ENCODE measurements at places on chromosomes 3 and 15.

GRCh38 chr3:138593488-138594149 is 441 bp downstream of the CEP70 start:
- no peak for DNase-seq

GRCh38 chr3:129598484-129598883 is 8.0 kb downstream of the PLXND1 start:
- no peak for DNase-seq

DNA sequence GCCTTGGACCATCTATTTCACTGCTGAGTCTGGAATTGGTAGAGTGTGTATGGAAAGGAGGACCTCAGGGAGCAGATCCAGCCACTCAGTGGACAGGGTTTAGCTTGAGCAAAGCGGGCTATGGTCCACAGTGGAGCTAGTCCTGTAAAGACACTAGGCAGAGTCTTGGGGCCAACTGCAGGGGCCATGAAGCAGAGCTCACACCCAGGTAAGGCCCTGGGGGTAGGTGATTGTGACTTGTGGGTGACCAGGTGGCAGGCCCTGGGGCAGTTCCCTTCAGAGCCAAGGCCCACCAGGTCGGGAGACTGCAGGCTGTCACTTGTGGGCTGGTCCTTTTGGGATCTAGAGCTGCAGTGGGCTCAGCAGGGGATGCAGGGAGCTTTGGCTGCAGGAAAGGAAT is 80.8 kb upstream of the EPHB3 start:
- DNase-seq, result no peak

DNA sequence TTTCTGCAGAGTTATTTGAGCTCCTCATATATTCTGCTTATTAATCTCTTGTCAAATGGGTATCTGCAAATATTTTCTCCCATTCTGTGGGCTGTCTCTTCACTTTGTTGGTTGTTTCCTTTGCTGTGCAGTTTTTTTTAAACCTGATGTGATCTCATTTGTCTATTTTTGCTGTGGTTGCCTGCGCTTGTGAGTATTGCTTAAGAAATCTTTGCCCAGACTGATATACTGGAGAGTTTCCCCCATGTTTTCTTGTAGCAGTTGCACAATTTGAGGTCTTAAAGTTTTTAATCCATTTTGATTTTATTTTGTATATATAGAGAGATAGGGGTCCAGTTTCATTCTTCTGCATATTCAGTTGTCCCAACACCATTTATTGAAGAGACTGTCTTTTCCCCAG is 102.3 kb downstream of the POLQ start:
- no peak for DNase-seq

DNA sequence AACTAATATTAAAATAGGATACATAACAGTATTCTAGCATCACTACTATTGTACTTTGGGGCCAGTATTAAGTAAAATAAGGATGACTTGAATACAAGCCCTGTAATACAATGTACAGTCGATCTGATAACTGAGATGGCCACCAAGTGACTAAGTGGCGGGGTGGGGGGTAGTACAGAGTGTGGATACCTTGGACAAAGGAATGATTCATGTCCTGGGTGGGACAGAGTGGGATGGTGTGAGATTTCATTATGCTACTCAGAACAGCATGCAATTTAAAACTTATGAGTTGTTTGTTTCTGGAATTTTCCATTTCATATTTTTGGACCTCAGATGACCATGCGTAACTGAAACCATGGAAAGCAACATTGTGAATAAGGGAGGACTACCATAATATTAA is 46.0 kb downstream of the SLC7A14 start:
- no peak for DNase-seq

GRCh38 chr3:32077260-32078084 is 28.9 kb upstream of the GPD1L start:
- no peak for DNase-seq

DNA sequence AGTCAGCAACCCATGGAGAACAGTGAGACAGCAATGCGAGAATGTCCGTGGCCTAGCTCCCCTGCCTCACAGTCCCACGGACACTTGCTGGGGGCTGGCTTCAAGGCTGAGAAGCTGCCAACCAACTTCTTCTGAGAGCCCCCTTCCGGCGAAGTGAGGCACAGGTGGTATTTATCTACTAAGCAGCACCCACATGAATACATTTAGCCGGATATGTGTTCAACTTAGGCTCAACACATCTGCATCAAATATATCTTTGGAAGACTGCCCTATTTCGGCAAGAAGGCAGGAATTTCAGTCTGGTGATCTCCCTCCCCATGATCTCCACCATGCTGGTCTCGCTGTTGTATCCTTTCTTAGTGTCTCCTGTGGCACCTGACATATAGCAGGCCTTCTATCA is 340.9 kb upstream of the NR2E3 start:
- no peak for DNase-seq

GRCh38 chr3:23811919-23812318 is 6.2 kb downstream of the UBE2E1 start:
- no peak for DNase-seq

All from NCI-H1694 treated with DMSO at 0.1 percent for 48 hours (cell line).